ENCODE measurements at places on chromosomes 3 and 15.

GRCh38 chr3:25903371-25904129 lies 113.7 kb downstream of the OXSM start:
- DNase-seq, result no peak

DNA sequence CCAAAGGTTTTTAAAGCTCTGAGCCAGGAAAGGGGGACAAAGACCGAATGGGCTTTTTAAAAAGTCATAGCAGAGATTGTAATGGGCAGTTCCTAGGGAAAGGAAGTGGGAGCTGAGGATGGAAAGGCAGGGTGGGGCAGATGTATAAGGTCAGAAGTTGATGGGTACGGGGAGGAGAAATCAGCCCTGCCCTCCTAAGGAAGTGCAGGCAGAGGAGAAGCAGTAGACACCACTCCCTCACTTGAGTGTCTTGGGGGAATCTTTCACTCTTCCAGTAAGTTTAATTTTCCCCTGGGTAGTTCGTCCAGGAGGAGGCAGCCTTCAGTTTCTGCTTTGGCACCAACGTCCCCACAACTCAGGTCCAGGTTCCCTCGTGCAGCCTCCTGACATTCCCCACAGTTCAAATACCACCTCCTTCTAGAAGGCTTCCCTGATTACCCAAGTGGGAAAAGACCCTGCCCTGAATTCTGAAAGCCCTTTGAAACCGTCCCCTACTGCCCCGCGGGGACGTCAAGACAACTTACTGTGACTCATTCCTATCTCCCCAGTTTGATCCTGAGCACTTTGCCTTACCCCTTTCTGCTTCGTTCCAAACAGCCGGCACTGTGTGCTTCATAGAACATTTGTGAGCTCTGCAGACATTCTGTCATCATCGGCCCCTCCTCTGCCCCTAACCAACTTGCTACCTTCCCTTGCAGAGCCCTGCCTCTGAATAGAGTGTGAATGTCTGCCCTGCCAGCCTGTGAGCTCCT lies 14.3 kb upstream of the SRP14 start:
- DNase-seq, result no peak

GRCh38 chr3:160815280-160815679 lies 59.2 kb downstream of the PPM1L start:
- no peak for DNase-seq

- no peak for DNase-seq
Observed at GRCh38 chr3:46146548-46146947, 61.6 kb downstream of the CCR1 start.

DNA sequence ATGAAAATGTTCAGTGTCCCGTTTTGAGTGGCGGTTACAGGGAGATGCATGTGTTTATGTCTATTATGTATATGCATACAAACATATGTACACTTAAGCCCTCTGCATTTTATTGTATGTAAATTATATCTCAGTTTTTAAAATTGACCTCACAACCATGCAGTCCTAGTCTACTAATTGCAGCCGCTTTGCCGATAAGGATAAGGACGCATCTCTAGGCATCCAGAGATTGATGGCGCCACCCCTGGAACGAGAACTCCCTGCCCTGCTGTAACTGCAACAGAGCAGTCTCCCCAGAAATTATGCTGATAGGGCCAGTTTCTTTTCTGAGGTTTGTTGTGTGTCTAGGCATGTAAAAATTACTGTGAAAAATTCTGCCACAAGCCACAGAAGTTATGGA lies 40.4 kb upstream of the TUBGCP5 start:
- no peak for DNase-seq

GRCh38 chr3:38311941-38312340 lies 29.8 kb downstream of the SLC22A14 start:
- DNase-seq, result no peak

GRCh38 chr3:8460050-8460708 lies 41.4 kb upstream of the LMCD1 start:
- no peak for DNase-seq

DNA sequence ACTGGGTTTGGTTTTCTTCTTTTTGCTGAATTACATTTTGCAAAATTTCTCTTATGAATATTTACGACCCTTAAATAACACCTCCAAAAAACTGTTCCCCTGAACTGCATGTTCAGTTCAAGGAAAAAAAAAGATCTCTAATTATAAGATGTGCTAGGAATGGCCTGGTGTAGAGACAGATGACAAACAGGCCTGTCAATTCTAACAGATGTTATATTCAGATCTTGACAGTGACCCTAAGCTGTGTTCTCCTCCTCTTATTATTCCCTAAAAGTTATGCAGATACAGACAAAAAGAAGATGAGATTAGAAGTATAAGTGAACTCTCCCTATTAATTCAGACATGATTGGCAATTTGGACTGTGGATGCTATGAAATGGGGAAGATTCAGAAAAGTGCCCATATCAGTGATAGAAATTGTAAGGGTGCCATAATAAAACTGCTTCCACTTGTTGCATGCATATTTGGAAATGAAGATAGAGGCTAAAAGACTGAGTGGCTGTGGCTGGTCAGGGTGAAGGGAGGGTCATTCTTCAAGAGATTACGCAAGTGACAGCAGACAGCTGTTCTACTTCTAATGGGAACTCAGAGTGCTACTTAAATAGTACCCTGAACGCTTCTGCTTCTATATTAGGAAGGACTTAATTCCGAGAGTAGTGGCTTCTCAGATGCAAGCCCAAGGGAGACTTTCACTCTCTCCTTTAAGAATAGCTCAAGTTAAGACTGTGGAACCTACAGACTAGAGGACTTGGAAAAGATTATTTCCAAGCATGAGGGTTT lies 75.5 kb downstream of the ADAMTS9 start:
- no peak for DNase-seq

GRCh38 chr15:27694506-27695087 lies 404.5 kb downstream of the OCA2 start:
- no peak for DNase-seq

- no peak for DNase-seq
Observed at GRCh38 chr3:150811984-150812383, 49.0 kb upstream of the SIAH2 start.
